ENCODE measurements at places on chromosomes 3 and 15. TPM values are rescaled to one million over a fixed set of nuclear protein-coding genes. Genes with fewer than 3 reads are reported as not detected.
A peak's percentile ranks its signal among the peaks of the same experiment; 100 is the strongest.

GRCh38 chr3:5221701-5222100, 34.2 kb downstream of the EDEM1 start:
- H3K27ac ChIP-seq: no peak overlapping the region
- no peak overlapping the region for H3K4me3 ChIP-seq
- peaks cover 13% of the 10 kb centered on the region for H3K36me3 ChIP-seq
- no peaks in the 10 kb centered on the region for H3K27me3 ChIP-seq

Gene ALDH1A2
- 1.7 TPM for total RNA-seq

Gene C2CD4A
- 0.34 TPM for total RNA-seq

- peaks cover 32% of the 10 kb centered on the region for H3K4me1 ChIP-seq
- H3K27ac ChIP-seq: peak overlapping the region; percentile 22
- no peak for DNase-seq
- no peaks in the 10 kb centered on the region for H3K27me3 ChIP-seq
- H3K4me3 ChIP-seq: no peak overlapping the region
These were observed 75.2 kb downstream of the CHSY1 start for GRCh38 chr15:101176625-101177024.

Gene DNAH12
- not detected for total RNA-seq

- no peak overlapping the region for H3K4me3 ChIP-seq
- DNase-seq: no peak
- no peak overlapping the region for H3K27ac ChIP-seq
- H3K36me3 ChIP-seq: no peaks in the 10 kb centered on the region
- H3K27me3 ChIP-seq: peaks cover 2% of the 10 kb centered on the region
- no peaks in the 10 kb centered on the region for H3K4me1 ChIP-seq
These were observed 3.7 kb upstream of the CCK start for GRCh38 chr3:42269647-42270046.

DNA sequence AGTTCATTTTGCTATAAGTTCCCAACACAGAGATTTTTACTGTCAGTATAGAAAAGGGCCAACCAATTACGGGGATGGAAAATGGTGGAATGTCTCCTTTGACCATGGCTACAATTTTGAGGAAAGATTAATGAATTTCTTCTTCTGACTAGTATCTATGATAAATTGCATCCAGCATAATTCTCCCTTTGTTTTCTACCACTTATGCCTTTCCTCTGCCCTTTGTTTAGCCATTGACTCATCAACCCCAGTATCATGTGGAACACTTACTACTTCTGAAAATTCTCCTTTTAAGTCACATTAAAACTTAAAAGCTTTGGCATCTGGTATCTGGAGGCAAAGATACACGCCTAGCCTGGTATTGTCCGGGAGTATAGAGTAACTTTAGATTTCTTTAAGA, 92.9 kb upstream of the CADPS start:
- H3K4me3 ChIP-seq: no peak overlapping the region
- no peak for DNase-seq
- no peaks in the 10 kb centered on the region for H3K27me3 ChIP-seq
- H3K4me1 ChIP-seq: no peaks in the 10 kb centered on the region
- no peaks in the 10 kb centered on the region for H3K36me3 ChIP-seq

Gene SCG3
- 0.22 TPM for total RNA-seq

DNA sequence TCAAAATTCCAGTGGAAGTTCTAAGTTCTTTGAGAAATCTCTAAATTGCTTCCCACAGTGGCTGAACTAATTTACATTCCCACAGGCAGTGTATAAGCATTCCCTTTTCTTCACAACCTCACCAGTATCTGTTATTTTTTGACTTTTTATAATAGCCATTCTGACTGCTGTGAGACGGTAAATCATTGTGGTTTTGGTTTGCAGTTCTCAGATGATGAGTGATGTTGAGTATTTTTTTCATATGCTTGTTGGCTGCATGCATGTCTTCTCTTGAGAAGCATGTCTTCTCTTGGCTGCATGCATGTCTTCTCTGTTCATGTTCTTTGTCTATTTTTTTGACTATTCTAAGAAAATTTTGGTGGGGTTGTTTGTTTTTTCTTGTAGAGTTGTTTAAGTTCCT, 499.6 kb upstream of the CCDC54 start:
- H3K4me1 ChIP-seq: no peaks in the 10 kb centered on the region
- DNase-seq: no peak
- no peaks in the 10 kb centered on the region for H3K36me3 ChIP-seq
- H3K27me3 ChIP-seq: no peaks in the 10 kb centered on the region

- H3K4me1 ChIP-seq: no peaks in the 10 kb centered on the region
- no peak for DNase-seq
- H3K27ac ChIP-seq: no peak overlapping the region
- H3K4me3 ChIP-seq: no peak overlapping the region
- no peaks in the 10 kb centered on the region for H3K36me3 ChIP-seq
- H3K27me3 ChIP-seq: peaks cover 4% of the 10 kb centered on the region
These were observed 601.0 kb downstream of the MECOM start for GRCh38 chr3:169062501-169062900.

Gene PCOLCE2
- total RNA-seq: 6.4 TPM

DNA sequence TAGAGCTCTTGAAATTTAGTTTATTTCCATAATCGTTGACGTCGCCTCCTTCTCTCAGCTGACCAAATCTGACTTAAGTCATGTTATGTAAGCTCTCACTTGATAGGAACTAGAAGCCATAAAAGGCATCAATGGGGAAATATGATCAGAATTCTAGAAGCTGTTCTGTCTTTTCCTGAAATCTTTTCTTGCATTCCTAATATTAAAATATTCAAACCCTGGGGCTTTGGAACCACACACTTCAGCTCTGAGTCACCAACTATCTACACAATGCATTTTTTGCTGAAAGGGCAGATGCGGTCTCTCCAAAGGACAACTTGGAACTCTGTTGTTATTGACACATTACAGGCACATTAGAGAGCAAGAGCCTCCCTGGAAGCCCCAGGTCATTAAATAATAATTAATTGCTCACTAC, 91.3 kb downstream of the LARS2 start:
- H3K27ac ChIP-seq: no peak overlapping the region
- H3K27me3 ChIP-seq: no peaks in the 10 kb centered on the region

Gene DPPA2
- not detected for total RNA-seq

- DNase-seq: no peak
- no peaks in the 10 kb centered on the region for H3K27me3 ChIP-seq
- no peak overlapping the region for H3K4me3 ChIP-seq
- no peaks in the 10 kb centered on the region for H3K4me1 ChIP-seq
- H3K36me3 ChIP-seq: no peaks in the 10 kb centered on the region
These were observed 396.3 kb upstream of the PROK2 start for GRCh38 chr3:72181251-72181650.

Gene CCR1
- not detected for total RNA-seq

GRCh38 chr3:146280864-146281263, 30.0 kb upstream of the PLSCR4 start:
- H3K4me1 ChIP-seq: no peaks in the 10 kb centered on the region
- no peaks in the 10 kb centered on the region for H3K27me3 ChIP-seq
- H3K4me3 ChIP-seq: no peak overlapping the region
- H3K36me3 ChIP-seq: no peaks in the 10 kb centered on the region
- H3K27ac ChIP-seq: no peak overlapping the region

- H3K4me3 ChIP-seq: no peak overlapping the region
- no peak for DNase-seq
- H3K27me3 ChIP-seq: no peaks in the 10 kb centered on the region
- peaks cover 28% of the 10 kb centered on the region for H3K36me3 ChIP-seq
These were observed 53.4 kb upstream of the NEK10 start for GRCh38 chr3:27422617-27423016.

Gene SIN3A
- 74.7 TPM for total RNA-seq

GRCh38 chr3:1783995-1784394, 314.7 kb upstream of the CNTN4 start:
- no peak for DNase-seq
- no peak overlapping the region for H3K4me3 ChIP-seq
- no peaks in the 10 kb centered on the region for H3K36me3 ChIP-seq
- no peak overlapping the region for H3K27ac ChIP-seq

Gene RTP1
- total RNA-seq: not detected

DNA sequence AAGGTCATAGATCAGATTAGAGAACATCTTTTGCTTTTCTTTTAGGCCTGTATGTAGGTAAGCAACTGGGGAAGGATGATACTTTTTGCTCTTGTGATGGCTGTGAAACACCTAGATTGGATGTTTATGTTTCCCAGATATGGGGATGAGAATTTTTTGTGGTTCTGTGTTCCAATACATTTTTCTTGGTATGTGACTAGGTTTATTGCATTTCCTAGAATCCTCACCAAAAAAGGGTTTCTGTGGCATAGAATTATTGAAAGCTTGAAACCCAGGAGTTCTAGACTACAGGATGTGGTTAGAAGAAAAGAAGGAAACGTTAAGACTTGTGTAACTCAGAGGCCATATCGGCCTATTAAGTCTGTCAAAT, 25.8 kb downstream of the OXNAD1 start:
- no peak overlapping the region for H3K4me3 ChIP-seq
- peaks cover 10% of the 10 kb centered on the region for H3K36me3 ChIP-seq
- H3K27me3 ChIP-seq: no peaks in the 10 kb centered on the region
- H3K27ac ChIP-seq: no peak overlapping the region
- H3K4me1 ChIP-seq: no peaks in the 10 kb centered on the region
- DNase-seq: no peak

Gene TPM1
- total RNA-seq: 31.2 TPM

- no peak for DNase-seq
- H3K4me3 ChIP-seq: no peak overlapping the region
- H3K27ac ChIP-seq: no peak overlapping the region
- H3K36me3 ChIP-seq: no peaks in the 10 kb centered on the region
- H3K4me1 ChIP-seq: no peaks in the 10 kb centered on the region
These were observed 258.7 kb upstream of the PPP2R3A start for GRCh38 chr3:135706758-135707375.

Gene MST1R
- not detected for total RNA-seq

All from A673 (cell line).